Progenitor cell of endocrine pancreas (in vitro differentiated cells): ENCODE measurements at places on chromosomes 3 and 15.
A peak's percentile ranks its signal among the peaks of the same experiment; 100 is the strongest.

GRCh38 chr3:178990293-178990692, 81.3 kb downstream of the ZMAT3 start:
- DNase-seq: no peak

- no peak for DNase-seq
These were observed 124.4 kb downstream of the DIPK2A start for GRCh38 chr3:144096016-144096415.

DNA sequence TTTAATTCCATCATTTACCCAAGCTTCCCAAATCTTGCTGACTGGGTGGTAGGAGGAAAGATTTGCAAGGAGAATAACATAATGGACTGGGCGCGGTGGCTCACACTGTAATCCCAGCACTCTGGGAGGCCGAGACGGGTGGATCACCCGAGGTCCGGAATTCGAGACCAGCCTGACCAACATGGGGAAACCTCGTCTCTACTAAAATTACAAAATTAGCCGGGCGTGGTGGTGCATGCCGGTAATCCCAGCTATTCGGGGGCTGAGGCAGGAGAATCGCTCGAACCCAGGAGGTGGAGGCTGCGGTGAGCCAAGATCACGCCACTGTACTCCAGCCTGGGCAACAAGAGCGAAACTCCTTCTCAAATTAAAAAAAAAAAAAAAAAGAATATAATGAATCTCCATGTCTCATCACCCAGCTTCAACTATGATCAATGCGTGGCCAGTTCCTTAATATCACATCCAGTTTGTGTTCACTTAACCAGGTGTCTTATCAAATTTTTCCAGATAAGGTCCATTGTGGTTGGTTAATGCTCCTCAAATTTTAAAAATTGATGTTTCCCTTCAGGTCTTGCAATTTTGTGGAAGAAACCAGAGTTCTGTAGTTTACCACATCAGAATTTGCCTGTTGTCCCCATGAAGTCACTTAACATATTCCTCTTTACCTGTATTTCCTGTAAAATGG, 1.3 kb upstream of the ABCF3 start:
- no peak for DNase-seq

GRCh38 chr3:155554777-155555451, 190.0 kb downstream of the PLCH1 start:
- DNase-seq: no peak

- DNase-seq: no peak
These were observed 83.0 kb downstream of the CRYGS start for GRCh38 chr3:186461141-186461540.

GRCh38 chr3:113532698-113533533, 561 bp downstream of the SIDT1 start:
- DNase-seq: peak; percentile 14

- no peak for DNase-seq
These were observed 5.3 kb upstream of the BLM start for GRCh38 chr15:90711842-90712241.
